Occipital lobe (tissue), 3 donors: ENCODE measurements at places on chromosomes 2 and 18. TPM values are rescaled to one million over a fixed set of nuclear protein-coding genes. Genes with fewer than 3 reads are reported as not detected.

- DNase-seq: no peak
Observed at GRCh38 chr2:56248965-56249742, 65.4 kb downstream of the CCDC85A start.

DNA sequence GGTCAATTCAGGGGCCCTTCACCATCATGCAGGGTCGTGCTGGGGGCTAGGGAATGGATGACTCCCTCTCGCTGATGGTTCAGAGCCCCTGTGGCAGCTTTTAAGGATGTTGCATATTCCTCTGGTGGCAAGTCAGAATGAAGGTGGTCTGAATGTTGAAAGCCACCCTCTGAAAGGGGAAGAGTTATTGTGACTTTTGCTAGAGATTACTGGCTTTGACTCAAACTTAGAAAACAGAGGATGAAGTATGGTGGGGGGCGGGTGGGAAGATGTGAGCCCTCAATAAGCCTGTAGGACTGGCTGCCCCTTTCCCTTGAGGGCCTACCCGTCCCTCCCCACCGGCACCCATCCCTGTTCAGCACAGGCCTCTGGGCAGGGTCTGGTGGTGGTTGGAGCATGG is 23.2 kb downstream of the MC2R start:
- no peak for DNase-seq

- no peak for DNase-seq
Observed at GRCh38 chr2:219396863-219397457, 9.2 kb upstream of the DNPEP start.

GRCh38 chr2:159153463-159153862 is 133.0 kb downstream of the WDSUB1 start:
- DNase-seq: no peak

- no peak for DNase-seq
Observed at GRCh38 chr2:160279813-160280465, 79.9 kb upstream of the ITGB6 start.

- DNase-seq: no peak
Observed at GRCh38 chr2:102116630-102117471, 25.7 kb upstream of the IL1R1 start.

- DNase-seq: no peak
Observed at GRCh38 chr2:43138441-43138840, 88.0 kb downstream of the ZFP36L2 start.

- no peak for DNase-seq
Observed at GRCh38 chr2:212794471-212794870, 255.9 kb upstream of the ERBB4 start.

- DNase-seq: peak; percentile 56
Observed at GRCh38 chr2:8583400-8584173, 98.3 kb upstream of the ID2 start.

DYNAP gene
- not detected for total RNA-seq

GRCh38 chr2:5894355-5894754 is 202.2 kb downstream of the SOX11 start:
- no peak for DNase-seq

GRCh38 chr2:143489145-143489544 is 359.9 kb downstream of the ARHGAP15 start:
- DNase-seq: no peak

ADCYAP1 gene
- 6.4 TPM for total RNA-seq

DNA sequence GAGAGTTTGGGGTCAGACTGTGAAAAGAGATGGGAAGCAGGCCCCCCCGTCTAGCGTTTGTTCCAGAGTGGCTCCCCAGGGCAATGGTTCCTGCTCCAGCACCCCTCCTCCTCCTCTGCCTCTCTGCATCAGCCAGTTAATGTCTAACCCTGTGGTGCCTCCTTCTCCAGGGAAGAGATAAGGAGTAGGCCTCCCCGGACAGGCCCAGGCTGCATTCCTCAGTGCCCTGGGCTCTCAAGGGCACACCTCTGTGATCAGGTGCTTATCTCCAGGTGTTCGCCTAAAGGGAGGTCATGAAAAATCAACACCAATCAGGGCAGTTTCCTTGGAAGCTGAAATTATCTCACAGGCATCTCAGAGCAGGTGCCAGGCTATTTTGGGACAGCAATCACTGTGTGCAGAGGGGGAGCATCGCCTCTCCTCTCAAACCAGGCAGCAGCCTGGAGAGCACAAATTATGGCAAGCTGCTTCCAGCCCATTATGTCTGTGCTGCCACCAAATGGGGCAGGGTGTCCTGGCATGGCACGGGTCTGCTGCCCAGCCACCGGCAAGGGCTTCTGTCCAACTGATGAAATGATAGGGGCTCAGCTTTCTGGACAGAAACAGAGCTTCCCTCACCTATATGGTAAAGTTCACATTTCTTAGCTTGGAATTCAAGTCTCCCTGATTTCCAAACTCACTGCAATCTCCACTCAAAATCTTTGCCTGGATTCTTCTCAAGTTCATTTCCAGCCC is 255.8 kb upstream of the SLC14A2 start:
- DNase-seq: no peak

- DNase-seq: no peak
Observed at GRCh38 chr2:183025993-183026392, 12.3 kb downstream of the NCKAP1 start.

DNA sequence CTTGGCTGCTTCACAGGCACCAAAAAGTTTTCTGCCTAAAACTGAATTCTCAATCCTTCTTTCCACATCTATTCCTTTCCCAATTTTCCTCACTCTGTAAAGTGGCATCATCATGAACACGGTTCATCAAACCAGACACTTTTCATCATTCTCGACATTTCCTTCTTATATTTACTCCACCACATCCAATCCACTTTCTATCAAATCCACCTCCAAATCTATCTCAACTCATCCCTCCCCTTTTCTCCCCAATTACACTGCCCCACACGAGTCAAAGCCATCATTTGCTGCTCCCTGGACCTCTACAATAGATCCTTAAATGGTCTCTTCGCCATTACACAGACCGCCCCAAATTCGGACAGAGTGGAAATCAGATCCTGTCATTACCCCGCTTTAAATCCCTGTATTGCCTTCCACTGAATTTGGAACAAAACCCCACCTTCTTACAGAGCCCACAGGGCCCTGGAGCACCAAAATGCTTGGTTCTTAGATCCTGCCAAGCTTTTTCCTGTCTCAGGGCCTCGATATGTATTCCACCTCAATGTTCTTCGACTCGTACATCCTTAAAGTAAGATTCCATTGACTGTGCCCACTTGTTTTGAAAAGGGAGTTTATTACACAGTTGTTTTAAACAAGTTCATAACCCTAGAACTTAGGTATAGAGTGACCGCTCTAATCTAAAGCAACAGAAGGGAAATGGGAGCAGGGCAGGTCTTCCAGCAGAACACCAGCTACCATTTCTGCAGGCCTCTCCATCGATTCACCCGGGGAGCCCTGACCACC is 856 bp downstream of the ACAA2 start:
- no peak for DNase-seq

- no peak for DNase-seq
Observed at GRCh38 chr18:51957001-51957400, 383.0 kb upstream of the DCC start.

OTOF gene
- 0.47 TPM for total RNA-seq

DNA sequence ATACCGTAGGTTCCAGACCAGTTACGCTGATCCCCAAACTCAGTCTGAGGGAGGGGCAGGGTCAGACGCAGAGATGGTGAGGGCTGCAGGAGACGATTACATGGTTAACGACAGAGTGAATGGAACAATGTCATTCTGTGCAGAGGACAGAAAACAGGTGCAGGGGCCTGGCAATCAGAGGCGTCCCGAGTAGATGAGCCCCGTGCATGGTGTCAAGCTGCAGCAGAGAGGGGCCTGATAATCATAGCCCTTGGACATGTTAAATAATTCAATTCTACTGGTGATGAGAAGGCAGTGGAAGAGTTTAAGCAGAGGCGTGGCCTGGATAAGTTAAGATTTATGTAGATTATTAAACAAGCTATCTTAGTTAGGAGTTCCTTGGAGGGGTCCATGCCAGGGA is 178.6 kb downstream of the MYT1L start:
- no peak for DNase-seq

- DNase-seq: no peak
Observed at GRCh38 chr2:129369437-129369836, 610.0 kb upstream of the RAB6C start.

GRCh38 chr2:28199995-28200679 is 192.5 kb upstream of the FOSL2 start:
- no peak for DNase-seq

ALPP gene
- not detected for total RNA-seq

DNA sequence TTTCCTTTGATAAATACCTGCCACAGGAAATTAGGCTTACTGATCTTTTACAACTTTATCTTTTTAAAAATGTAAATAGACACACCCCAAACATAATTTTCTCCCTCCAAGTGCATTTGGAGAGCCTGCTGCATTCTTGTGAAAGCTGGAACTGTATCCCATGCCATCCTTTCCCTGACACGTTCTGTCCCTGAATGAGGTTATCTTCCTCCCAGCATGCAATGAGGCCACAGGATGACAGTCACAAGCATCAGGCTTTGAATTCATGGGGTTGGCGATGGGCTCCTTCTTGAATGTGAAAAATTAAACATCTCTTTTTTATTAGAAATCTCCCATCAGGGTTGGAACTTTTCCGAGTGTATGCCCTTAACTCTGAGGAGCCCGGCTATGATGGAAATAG is 77.8 kb downstream of the CTAGE1 start:
- DNase-seq: no peak

- no peak for DNase-seq
Observed at GRCh38 chr2:216651351-216651881, 18.2 kb downstream of the IGFBP2 start.

DNA sequence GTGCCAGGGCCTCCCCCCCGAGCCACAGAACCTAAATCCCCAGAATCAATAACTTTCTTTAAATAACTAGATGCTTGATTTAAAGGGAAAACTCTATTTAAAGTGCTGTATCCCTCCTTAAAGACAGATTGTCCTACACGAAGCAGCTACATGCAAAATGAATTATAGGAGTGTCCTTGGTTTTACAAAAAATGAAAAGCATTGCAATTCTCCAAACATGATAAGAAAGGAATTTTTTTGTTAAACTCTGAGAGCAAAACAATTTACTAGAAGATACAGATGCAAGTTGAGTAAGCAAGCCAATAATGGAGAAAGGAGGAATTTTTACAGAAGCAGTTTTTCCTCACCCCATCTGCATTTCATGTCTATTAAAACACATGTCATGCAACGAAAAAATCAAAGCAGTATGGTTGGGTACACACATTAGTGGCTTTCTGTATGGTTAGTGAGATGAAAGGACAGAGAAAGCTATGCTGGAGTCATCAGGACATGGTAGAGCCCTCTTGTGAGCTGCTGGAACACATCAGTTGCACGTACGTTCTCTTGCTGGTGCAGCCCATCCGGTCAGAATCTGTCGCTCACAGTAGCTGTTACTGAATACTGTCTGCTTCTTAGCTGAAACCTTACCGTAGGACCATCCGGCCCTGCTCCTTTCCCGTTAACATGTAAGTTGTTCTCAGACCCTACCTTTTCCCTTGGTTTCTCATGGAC is 25.9 kb upstream of the STEAP3 start:
- DNase-seq: no peak

DNA sequence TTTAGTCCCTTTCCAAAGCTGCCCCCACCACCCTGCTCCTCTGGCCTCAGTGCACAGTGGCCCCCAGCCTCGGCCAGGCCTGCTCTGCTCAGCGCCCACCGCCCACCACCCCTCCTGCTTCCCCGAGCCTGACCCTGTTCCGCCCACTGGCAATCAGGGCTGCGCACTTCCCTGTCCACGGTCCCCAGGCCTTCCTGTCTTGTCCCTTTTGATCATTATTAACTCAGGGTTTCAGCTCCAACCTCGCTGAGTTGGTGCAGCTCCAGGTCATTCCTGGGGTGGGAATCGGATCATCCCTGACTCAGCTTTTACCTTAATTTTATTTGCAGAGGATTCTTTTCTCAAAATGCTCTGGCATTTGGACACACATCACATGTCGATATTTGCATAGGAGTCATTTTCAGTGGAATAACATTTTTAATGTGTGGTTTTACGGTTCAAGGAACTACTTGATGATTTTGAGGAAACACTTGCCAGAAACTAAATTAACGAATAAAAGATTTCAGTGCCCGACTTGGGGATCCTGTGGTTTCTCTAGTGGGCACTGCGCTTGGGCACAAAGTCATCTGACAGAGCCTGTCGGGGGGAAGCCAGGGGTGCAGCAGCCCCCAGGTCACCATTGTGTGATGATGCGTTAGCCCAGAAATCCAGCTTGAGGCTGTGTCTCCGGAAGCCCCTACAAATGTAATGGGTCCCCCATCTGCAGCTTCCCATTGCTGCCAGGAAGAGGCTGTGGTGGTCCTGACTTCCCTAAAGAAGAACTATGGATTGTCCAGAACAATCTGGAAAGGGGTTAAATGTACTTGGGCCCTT is 1.0 kb upstream of the ESPNL start:
- no peak for DNase-seq

DNA sequence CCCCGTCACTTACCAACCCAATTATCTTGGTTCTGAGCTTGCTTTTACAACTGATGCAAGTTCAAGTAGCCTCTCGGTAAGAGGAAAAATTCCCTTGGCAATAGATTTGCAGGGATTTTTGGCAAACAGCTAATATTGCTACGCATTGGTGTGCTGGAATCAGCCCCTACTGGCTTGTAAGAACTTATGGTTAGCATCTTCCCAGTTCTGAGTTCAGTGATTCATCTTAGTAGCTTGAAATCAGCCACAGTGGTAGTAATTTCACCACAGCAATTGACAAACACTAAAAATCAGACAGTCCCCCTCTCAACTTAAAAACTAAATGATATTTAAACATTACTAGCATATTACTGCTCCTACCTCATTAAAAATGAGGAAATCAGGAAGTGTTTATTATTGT is 5.9 kb upstream of the RAX start:
- no peak for DNase-seq

- no peak for DNase-seq
Observed at GRCh38 chr2:62492048-62492447, 13.9 kb downstream of the TMEM17 start.

- DNase-seq: no peak
Observed at GRCh38 chr2:88483200-88483599, 30.7 kb upstream of the FOXI3 start.

RNU2-63P gene
- not detected for total RNA-seq

DNA sequence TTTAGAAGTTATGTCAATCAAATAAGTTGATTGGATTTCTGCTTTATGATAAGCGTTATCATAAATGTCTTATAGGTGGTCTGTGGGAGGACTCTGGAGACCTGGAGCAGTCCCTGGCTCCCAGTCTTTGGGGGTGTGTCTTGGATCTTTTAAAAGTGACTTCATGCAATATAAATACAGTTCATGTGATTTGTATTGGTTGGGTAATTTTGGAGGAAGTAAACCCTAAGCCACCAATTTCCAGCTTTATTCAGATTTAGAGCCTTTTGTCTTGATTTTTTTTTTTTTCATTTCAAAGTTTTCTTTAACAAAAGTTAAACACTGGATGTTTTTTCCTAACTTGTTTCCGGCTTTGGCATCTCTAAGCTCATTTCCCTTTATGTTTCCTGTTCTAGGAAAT is 68.8 kb downstream of the MAP4K4 start:
- DNase-seq: no peak

LDLRAD4 gene
- total RNA-seq: 129 TPM

DNA sequence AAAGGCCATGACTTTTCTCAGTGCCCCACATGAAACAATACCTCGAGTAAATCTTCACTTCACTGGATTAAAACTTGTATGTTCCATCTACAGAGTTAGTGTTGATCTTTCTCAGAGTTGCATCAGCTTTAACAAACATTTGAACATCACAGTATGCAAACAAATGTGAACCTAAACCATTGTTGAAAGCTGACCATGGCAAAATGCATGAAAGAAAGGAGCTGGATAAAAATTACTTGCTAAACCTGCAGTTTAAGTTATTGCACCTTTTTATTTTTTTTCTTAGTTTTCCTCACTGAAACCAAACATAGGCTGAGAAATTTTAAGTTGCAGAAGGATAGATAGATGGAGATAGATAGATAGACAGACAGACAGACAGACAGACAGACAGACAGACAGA is 107.2 kb upstream of the UGP2 start:
- DNase-seq: no peak
